ENCODE measurements at places on chromosomes 5 and 9.

DNA sequence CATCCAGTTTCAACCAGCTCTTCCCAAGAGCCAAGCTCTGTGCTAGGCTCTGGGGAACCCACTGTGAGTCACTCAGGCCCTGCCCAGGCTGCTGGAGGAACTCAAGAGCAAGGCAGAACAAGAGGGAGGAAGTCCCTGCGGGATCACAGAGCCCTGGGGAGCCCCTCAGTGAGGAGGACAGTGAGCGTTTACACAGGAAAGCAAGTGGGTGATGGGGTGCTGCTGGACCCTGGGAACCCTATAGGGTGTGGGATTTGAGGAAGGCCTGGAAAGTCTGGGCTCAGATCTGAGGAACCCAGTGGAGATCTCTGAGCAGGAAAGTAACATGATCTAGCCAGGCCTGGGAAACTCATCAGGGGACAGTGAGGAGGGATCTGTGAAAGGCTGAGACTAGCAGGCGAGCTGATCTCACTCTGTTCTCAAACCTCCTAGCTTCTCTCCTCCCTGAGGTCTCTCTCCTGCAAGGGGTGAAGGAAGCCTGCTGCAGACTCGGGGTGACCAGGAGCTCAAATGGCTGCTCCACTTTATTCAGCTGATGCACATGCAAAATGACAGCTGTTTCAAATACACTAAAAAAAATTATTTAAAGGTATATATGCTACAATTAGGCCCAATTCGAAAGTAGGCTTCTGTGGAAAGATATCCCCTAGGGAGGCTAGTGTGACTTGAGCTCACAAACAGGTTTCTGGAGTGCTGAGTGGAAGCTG lies 70.0 kb downstream of the SHB start:
- DNase-seq, result no peak

GRCh38 chr5:1152156-1152555 lies 40.3 kb upstream of the SLC12A7 start:
- no peak for DNase-seq

DNA sequence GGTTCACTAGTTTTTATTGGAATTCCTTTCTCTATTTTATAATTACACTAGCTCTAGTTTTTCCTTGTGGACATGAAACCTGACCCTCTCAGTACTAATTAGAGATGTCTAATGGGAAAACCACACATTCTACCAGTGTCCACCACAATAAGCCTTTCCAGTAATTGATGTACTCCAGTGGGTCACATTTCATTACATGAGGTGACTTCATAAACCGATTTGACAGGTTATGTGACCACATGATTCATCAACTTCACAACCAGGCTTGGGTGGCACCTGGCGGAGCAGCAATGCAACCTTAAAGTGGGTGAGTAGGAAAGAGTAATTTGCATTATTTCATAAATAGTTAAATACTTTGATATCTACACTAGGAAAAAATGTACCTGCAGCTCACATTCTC lies 284.2 kb upstream of the ADAMTS16 start:
- DNase-seq, result no peak

DNA sequence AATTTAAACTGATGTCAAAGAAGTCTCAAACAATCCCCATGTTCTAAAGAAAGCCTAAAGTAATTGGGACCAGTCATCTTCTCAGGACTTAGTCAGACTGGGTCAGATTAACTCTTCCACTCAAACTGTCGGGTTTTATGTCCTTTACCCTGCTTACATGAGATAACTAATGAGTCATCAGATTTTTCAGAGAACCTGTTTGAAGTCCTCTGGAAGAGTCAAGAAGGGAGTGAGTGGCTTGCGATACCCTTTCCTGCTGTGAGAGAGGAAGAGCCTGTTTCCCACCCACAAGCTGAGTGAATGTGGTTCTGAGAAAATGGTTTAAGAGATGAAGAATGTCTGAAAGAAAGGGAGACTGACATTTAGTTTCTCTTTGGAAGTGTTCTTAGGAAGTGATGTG lies 1866.7 kb upstream of the C9orf72 start:
- no peak for DNase-seq

Data from stimulated activated CD8-positive, alpha-beta memory T cell treated with anti-CD3 and anti-CD28 coated beads, Interleukin-2, amount 100 ng/mL, for 1 hour (primary cell).